ENCODE measurements at places on chromosomes 13 and 19. TPM values are rescaled to one million over a fixed set of nuclear protein-coding genes. Genes with fewer than 3 reads are reported as not detected.
A peak's percentile ranks its signal among the peaks of the same experiment; 100 is the strongest.

- ATAC-seq: no peak
These were observed 179.4 kb downstream of the NDFIP2 start for GRCh38 chr13:79660361-79660760.

- ATAC-seq: no peak
These were observed 2.2 kb upstream of the LYPD5 start for GRCh38 chr19:43804432-43804831.

The MAB21L1 gene
- total RNA-seq: 0.28 TPM

The CEACAM5 gene
- 369 TPM for total RNA-seq

GRCh38 chr13:36298535-36299068, 988 bp upstream of the CCDC169 start:
- ATAC-seq: no peak

DNA sequence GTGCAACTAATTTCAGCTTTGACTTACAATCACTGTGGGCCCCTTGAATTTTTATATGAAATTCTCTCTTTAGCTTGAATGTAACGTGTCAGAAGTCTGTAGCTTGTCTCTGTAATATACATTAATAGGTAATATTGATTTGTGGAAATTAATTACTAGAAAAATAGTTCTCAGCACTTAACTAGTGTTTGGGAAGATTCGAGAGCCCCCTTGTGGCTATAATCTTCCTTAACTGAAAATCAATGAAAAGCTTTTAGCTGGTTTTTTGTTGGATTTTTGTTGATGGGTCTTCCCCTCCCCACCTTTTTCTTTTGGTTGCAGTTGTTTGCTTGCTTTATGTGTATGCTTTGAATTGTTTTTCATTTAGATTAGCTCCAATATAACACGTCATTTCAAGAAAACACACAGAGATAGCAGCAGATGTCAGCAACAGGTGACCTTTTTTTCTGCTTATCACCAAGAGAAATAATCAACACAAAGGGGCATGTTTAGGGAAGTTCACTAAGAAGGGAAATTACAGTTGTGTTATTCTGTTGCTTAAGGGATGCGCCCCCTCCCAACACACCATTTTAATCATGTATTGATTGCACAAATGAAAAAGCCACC, 176.8 kb downstream of the OXGR1 start:
- no peak for ATAC-seq

DNA sequence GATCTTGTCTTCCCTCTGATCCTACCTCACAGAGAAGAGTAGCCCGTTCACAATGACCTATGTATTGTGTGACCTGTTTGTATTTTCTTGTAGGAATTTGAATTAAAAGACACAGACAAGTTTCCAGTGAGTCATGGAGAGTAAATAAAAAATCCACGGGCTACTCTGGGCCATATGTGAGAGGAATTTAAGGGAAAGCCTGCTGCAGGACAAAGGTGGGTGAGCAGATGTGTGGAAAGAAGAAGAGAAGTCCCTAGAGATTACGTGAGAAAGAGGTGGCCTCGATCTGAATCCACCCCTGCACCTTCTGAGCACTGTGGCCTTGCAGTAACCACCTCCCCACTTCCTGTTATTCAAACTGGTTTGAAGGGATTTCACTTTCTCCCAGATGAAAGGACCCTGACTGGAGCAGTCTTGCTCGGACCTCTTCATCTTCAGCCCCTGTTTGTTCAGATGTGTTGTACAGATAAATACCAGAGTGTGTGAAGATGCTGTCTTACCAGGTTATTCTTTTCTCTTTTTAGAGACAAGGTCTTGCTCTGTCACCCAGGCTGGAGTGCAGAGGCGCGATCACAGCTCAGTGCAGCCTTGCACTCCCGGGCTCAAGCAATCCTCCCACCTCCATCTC, 205.4 kb downstream of the PDS5B start:
- no peak for ATAC-seq

DNA sequence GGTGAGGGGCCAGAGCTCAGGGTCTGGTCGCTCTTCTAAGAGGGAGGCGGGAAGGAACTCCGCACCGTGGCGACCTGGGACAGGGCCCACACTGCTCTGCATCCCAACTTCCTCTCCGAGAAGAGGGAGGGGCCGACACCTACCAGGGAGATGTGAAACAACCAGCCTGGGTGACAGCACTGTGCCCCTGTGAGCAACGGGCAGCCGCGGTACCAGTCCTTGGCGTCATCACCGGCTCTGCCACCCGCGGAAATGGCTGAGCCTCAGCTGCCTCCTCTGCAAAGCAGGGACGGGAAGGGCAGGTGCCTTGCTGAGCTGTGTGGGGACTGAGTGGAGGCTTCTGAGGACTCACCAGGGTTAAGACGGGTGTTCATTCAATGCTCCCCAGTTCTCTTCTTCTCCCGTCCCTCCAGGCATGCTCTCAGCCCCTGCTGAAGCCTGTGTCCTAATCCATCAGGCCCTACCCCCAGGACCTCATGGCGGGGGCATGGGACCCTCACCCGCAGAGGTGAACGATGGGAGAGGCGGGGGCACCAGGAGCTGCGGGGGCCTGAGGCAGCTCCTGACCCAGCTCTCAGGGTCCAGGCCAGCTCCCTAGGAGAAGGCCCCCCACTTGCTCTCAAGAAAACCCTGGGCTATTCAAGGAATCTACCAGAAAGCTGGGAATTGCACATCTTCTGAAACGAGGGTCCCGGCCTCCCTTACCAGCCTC, 9.3 kb downstream of the ZNF787 start:
- peak; percentile 33 for ATAC-seq

GRCh38 chr19:4571305-4571917, 11.9 kb upstream of the SEMA6B start:
- no peak for ATAC-seq

DNA sequence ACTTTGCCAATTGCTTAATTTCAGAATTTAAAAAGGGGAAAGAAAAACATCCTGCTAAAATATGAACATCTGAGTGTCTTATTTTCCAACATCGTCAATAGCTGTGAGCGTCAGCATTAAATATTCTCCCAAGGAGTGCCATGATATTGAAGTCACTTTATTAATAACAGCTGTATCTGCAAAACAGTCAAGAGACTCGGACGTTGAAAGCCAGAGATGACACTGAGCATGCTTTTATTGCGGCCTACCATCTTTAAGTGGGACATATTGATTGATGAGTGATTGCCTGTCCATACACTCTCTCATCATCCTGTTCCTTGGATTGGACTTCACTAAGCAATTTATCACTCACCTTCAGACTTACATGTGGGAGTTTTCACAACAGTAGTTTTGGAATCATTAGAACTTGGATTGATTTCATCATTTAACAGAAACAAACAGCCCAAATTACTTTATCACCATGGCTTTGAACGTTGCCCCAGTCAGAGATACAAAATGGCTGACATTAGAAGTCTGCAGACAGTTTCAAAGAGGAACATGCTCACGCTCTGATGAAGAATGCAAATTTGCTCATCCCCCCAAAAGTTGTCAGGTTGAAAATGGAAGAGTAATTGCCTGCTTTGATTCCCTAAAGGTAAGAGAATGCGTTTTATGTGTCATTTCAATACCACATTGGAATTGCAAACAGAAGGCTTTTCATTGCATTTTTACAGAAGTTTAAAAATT, 53.8 kb downstream of the MBNL2 start:
- ATAC-seq: no peak

GRCh38 chr13:113497217-113497616, 6.7 kb upstream of the DCUN1D2 start:
- ATAC-seq: no peak

The NTF4 gene
- 5.6 TPM for total RNA-seq

GRCh38 chr13:42073683-42074082, 25.2 kb downstream of the DGKH start:
- ATAC-seq: no peak

The DHX34 gene
- 7.9 TPM for total RNA-seq

DNA sequence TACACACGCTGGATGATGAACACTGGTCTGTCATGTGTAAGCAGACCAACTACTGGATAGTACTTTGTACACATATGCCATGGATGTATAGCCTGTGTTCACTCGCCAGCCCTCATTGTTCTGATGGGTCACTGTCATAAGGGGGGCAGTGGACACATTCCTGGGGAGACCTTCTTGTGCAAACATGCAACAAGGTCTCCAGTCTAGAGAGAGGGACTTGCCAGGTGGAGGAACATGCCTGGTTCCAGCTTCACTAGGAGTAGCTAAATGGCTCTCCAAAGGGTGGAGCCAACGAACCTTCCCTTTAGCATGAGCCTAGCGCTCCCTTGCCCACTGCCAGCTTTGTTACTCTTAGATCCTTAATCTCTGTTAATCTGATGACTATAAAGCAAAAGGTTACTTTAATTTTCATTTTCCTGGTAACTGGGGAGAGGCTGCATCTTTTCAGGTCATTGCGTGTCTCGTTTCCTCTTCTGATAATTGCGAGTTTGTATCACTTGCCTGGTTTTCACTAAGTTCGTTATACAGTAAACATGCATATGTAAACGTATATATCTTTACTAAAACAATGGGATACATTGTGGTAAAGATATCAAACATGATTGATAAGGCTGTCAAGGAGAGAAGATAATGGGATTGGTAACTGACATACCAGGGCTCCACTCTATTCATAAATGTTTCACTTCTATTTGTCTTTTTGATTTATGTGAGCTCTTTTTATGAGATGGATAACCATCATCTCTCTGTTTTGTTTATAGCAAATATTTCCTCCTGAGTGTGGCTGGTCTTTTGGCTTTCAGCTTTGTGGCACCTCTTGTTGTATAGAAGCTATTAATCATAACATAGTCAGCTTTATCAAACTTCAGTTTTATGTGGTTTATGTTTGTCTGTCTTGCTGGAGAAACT, 235.2 kb upstream of the SGCG start:
- peak; percentile 53 for ATAC-seq

GRCh38 chr13:93227280-93227877, 772 bp downstream of the GPC6 start:
- no peak for ATAC-seq

GRCh38 chr13:49367640-49368422, 76.0 kb downstream of the CAB39L start:
- no peak for ATAC-seq

DNA sequence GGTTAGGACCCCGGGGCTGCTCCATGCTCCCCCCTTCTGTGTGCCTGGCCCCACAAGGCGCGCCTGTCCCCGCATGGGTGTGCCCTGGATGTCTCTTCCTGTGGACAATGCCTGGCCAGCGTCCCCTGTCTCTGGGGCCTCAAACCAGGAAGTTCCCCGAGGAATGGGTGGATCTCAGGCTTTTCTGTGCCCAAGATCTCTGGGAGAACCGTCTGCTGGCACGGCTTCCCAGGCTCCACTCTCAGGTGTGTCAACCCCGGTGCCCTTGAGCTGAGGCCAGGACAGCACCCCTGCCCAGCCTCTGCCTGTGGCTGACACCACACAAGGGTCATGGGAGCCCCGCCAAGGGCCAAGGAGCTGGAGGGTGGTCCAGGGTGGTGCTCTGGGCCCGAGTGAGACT, 15.7 kb downstream of the ZNF444 start:
- ATAC-seq: no peak

DNA sequence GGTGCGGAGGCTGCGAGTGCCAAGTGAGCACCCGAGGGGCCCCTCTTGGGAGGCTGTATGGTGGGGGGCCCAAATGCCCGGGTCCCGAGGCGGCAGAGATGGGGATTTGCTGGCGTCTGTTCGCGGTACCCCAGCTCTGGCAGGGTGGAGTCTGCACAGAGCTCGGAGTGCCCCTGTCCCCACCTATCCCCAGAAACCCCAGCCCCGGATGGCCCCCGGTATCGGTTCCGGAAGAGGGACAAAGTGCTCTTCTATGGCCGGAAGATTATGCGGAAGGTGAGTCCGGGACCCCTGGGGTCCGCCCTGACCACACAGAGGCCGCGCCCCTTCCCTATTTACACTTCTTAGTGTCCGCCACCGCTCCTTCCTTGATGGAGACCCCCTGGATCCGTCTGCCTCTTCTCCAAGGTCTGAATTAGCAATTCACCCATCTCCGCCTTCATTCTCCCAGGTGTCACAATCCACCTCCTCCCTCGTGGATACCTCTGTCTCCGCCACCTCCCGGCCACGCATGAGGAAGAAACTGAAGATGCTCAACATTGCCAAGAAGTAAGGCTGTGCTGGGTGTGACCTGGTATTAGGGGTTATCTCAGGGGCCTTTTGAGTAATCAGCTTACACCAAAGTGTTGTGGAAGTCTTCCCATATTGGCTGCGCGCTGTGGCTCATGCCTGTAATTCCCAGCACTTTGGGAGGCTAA, 630 bp downstream of the PNPLA6 start:
- ATAC-seq: no peak

The PSG2 gene
- not detected for total RNA-seq

GRCh38 chr13:42832341-42833096, 51.1 kb downstream of the FAM216B start:
- no peak for ATAC-seq

- no peak for ATAC-seq
These were observed 158.1 kb downstream of the KATNAL1 start for GRCh38 chr13:30149248-30149647.

- ATAC-seq: no peak
These were observed 412.9 kb downstream of the DIAPH3 start for GRCh38 chr13:59750860-59751259.

- peak; percentile 59 for ATAC-seq
These were observed 607.6 kb downstream of the FGF9 start for GRCh38 chr13:22278336-22278929.

DNA sequence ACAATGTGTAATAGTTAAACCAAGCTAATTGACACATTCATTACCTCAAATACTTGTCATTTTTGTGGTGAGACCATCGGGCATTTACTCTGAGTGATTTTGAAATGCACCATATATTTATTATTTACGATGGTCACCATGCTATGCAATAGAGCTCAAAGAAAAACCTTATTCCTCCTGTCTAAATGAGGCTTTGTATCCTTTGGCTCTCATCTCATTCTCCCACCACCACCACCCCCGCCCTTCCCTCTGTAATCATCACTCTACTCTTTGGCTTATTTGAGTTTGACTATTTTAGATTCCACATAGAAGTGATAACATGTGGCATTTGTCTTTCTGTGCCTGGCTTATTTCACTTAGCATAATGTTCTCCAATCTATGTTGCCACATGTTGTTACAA, 124.9 kb downstream of the CYSLTR2 start:
- no peak for ATAC-seq

The NEK3 gene
- total RNA-seq: 4.3 TPM

Measured in esophagus mucosa (tissue), 1 donor.